Smooth muscle cell of the brain vasculature (primary cell): ENCODE measurements at places on chromosomes 7 and 10.

DNA sequence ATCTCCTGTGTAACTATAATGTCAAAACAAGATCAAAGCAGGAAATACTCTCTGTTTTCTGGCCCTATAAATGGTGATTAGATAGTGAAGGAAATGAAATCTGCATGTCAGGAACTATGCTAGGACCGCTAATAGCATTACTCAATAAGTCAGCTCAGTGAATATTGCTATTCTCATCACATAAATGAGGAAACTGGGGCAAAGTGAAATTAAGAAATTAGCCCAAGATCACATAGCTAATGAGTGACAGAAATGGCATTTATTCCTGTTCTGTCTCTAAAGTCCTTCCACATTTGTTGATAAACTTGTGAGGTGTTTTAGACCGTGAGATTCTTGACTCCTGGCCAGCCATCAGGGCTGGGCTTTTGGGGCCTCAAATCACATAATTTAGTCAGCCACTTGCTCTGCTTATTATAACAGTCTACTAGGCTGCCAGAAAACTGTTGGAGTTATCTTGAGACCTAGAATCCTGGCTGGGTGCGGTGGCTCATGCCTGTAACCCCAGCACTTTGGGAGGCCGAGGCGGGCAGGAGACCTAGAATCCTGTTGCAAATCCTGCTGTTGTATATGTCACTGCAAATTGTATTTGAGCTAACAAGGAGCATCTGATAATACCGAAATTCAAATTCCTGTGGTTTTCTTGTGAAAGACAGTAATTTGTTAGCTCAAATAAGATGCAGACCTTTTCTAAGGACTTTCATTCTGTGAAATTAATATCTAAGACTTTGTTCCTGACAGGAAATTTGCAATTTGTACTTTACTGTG, 66.5 kb upstream of the SHTN1 start:
- DNase-seq: no peak

DNA sequence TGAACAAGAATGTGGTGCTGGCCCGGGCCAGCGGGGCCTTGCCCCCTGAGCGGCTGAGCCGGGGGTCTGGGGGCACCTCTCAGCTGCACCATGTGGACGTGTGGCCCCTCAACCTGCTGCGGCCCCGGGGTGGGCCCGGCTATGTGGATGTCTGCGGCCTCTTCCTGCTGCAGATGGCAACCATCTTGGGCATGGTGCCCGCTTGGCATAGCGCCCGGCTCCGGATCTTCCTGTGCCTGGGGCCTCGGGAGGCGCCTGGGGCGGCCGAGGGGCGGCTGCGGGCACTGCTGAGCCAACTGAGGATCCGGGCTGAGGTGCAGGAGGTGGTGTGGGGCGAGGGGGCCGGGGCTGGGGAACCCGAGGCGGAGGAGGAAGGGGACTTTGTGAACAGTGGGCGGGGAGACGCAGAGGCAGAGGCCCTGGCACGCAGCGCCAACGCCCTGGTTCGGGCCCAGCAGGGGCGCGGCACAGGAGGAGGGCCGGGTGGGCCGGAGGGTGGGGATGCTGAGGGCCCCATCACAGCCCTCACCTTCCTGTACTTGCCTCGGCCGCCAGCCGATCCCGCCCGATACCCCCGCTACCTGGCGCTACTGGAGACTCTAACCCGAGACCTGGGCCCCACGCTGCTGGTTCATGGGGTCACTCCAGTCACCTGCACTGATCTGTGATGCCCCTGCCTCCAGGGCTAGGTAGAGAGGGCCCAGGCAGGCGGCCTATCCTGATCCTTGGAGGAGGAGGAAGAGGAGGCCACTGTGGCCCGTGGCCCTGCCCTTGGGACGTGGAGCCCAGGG, 1.1 kb upstream of the TRIP6 start:
- no peak for DNase-seq

DNA sequence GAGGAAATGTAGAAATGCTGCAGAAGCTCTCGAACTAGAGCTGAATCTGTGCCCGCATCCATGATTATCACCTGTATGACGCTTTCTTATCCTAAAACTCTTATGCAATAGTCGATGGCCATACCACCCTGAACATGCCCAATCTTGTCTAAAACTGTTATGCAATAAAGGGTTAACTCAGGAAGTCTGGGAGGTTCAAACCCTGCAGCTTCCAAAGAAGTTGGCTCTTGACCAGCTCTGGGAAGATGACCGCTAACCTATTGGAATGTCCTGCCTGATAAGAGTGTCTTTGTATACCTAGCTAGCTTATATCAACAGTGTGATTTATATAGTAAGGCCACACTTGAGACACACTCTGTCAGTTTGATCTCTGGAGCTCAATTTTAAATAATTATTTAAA, 3.4 kb upstream of the C10orf88 start:
- no peak for DNase-seq

GRCh38 chr7:101140746-101141382, 13.4 kb upstream of the AP1S1 start:
- DNase-seq: no peak

- DNase-seq: no peak
These were observed 76.4 kb downstream of the PRR15 start for GRCh38 chr7:29639886-29640595.

DNA sequence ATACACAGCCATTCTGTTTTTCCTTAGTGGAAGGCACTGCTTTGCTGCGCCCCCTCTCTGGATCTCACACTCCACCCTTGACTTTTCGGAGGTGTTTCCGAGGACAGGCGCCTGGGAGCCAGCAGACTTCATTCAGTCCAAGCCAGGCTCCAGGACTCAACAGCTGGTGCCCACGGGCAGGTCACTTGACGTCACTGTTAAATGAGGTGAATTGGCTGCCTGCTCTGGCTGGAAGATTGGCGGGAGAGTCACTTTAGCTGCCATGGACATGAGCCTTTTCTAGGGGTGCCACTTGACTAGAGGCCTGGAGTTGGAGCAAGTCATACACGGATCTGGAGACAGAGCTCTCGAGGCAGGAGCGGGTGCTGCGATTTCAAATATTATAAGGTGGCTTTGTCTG, 3.2 kb downstream of the HTRA1 start:
- DNase-seq: no peak

DNA sequence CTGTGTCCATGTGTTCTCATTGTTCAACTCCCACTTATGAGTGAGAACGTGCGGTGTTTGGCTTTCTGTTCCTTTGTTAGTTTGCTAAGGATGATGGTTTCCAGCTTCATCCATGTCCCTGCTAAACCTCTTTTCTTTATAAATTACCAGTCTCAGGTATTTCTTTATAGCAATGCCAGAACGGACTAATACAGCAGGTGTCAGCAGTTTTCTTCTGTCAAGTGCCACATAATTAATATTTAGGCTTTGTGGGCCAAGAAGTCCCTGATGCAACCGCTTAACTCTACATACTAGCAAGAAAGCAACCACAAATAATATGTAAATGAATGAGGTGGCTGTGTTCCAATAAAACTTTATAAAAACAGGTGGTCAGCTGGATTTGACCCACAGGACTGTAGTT, 26.3 kb upstream of the C1QL3 start:
- DNase-seq: no peak

DNA sequence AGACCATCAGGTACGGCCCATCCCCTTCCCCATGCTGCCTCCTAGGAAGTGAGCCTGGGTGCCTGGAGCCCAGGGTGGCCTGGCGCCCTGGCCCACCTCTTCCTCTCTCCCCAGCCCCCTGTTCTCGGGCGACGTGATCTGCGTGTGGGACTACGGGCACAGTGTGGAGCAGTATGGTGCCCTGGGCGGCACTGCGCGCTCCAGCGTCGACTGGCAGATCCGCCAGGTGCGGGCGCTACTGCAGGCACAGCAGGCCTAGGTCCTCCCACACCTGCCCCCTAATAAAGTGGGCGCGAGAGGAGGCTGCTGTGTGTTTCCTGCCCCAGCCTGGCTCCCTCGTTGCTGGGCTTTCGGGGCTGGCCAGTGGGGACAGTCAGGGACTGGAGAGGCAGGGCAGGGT, 17.0 kb downstream of the ASL start:
- no peak for DNase-seq

- no peak for DNase-seq
These were observed 17.9 kb downstream of the ZFAND2A start for GRCh38 chr7:1142051-1142635.

GRCh38 chr10:62166331-62167131, 102.1 kb downstream of the RTKN2 start:
- no peak for DNase-seq

DNA sequence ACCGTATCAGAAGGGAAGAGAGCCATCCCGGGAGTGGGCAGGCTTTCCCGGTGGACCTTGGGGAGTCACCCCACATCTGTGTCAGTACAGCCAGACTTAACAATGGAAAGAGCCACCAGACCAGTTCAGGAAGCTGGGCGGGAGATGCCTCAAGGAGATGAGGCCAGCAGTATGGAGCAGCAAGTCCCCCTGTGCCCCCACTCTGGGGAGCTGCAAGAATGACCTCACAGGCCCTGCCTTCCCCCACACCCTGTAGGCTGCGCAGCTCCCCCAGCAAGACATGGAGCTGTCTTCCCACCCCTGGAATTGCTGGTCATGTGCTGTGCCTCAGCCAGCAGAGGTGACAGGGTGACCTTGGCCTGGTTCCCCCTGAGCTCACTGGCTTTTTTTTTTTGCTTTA, 76.8 kb upstream of the INSIG1 start:
- DNase-seq: no peak

DNA sequence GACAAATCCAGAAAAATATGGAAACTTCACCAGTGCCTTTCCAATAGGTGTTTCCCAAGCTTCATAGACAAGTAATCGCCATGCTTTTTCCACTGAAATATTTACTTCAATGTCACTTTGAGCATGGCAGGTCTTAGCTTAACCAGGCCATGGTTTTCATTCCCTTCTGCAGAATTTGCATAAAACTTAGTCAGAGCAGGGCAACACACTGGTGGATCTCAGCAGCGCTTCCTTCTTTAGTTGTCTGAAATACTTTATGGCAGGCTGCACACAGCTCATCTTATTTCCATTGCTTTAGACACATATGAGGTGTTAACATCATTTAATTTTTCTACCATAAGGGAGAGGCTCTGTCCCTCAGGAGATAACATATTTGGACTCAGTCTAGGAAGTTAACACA, 102.9 kb upstream of the AHR start:
- no peak for DNase-seq

GRCh38 chr10:97390091-97390490, 11.0 kb downstream of the RRP12 start:
- DNase-seq: no peak

DNA sequence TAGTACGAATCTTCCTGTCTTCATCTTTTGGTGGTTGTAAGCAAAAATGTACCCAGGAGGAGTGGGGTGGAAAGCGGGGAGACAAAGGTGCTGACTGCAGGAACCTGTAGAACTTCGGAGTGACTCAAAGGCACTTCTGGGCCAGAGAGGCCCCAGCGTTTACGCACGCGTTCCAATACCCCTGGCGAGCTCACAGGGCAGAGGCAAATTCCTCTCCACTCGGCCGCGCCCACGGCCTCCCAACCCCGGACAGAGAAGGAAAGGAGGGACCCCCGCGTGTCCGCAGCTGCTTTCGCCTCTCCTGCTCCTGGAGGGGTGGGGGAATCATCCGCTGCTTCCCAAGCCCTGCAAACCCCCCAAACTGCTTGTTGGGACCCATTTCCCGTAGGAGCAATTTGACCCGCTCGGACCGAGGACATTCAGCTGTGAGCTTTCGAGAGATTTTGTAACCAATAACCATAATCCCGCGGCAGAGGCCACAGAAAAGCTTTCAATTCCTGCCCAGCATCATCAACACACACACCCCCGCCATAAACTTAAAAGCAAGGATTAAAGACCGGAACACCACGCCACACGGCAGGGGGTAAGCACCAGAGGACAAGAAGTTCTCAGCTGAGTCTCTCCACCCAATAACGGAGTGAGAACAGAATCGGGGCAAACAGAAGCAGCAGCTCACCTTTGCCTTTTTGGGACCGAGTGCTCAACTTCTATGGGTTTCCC, 2.3 kb downstream of the IGF2BP3 start:
- no peak for DNase-seq

GRCh38 chr7:103573479-103574058, 127.6 kb upstream of the SLC26A5 start:
- peak; percentile 23 for DNase-seq

GRCh38 chr10:84294766-84295447, 33.5 kb upstream of the CCSER2 start:
- no peak for DNase-seq

GRCh38 chr7:80612880-80613279, 25.6 kb upstream of the CD36 start:
- DNase-seq: no peak

DNA sequence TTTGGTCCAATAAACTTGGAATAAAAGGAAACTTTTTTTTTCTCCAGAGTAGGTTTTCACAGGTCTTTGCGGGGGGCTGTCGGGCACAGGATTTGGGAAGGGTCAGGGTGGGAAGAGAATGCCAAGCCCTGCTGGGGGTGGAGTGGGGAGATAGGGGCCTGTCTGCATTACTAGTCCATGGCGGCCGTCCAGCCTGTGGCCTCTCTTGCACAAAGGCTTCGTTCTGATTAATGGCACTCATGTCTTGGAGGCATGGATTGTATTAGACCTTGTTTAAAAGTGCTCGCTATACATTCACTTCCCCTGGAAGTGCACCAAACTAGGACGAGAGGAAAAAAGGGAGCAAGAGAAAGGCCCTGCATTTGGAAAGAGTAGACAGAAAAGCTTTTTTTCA, 37.2 kb downstream of the LRMDA start:
- DNase-seq: no peak

GRCh38 chr7:41942468-41943093, 239.7 kb upstream of the INHBA start:
- DNase-seq: peak; percentile 55

- DNase-seq: no peak
These were observed 266.9 kb downstream of the USP6NL start for GRCh38 chr10:11344550-11344949.

DNA sequence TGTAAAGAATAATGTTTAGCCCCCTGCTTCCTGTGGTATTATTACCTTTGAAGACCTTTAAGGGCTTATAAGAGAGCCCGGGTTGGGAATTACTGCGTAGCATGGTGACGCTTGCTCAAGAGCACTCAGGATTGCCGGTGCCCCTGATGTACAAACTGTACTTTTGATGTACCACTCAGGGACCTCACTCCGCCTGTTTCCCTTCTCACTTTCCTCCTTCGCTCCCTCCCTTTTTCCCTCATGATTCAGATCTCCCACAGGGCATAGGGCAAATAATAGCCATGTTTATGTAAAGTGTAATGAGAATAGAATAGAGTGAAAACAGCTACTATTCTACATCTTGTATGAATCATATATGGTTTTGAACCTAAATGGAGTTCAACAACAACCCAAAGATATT, 77.8 kb upstream of the PDCD4 start:
- no peak for DNase-seq

GRCh38 chr7:46512891-46513413, 591.9 kb upstream of the IGFBP3 start:
- no peak for DNase-seq

DNA sequence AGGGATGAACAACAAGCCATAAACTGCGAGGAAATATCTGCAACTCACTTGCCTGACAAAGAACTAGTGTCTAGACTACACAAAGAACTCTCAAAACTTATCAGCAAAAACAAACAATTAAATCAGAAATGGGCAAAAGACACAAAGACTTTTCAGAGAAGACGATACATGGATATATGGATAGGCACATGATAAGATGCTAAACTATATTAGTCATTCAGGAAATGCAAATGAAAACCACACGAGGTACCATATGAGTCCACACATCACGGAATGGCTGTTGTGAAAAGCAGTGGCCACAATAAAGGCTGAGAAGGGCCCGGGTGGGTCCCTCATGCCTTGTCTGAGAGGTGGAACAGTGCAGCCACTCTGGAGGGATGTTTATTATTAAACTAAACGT, 267.8 kb downstream of the WDR37 start:
- no peak for DNase-seq

GRCh38 chr7:87318741-87319140, 26.7 kb upstream of the CROT start:
- DNase-seq: no peak

GRCh38 chr10:113060201-113061053, 110.4 kb downstream of the TCF7L2 start:
- DNase-seq: no peak
